ENCODE measurements at places on chromosomes 3 and 15. TPM values are rescaled to one million over a fixed set of nuclear protein-coding genes. Genes with fewer than 3 reads are reported as not detected.

SPATA12 gene
- total RNA-seq: not detected

SLC28A2 gene
- total RNA-seq: not detected

AHSG gene
- not detected for total RNA-seq

DNA sequence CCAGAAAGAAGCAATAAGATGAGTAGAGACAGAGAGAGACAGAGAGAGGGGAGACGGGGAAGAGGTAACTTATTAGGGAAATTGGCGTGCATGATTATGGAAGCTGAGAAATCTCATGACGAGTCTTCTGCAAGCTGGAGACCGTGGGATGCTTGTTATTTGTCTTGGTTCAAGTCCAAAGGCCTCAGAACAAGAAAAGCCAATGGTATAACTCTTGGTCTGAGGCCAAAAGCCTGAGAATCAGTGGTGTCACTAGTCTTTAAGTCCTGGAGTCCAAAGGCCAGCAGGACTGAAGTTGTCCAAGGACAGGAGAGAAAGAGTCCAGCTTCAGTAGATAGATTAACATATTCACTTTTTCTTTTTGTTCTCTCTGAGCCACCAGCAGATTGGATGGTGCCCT, 613.6 kb downstream of the CADM2 start:
- DNase-seq: no peak

GRCh38 chr3:128994173-128994512, 267 bp upstream of the CFAP92 start:
- DNase-seq: no peak

- DNase-seq: no peak
These were observed 248.3 kb downstream of the LPP start for GRCh38 chr3:188402229-188402628.
